ENCODE measurements at places on chromosomes 5 and 9.

DNA sequence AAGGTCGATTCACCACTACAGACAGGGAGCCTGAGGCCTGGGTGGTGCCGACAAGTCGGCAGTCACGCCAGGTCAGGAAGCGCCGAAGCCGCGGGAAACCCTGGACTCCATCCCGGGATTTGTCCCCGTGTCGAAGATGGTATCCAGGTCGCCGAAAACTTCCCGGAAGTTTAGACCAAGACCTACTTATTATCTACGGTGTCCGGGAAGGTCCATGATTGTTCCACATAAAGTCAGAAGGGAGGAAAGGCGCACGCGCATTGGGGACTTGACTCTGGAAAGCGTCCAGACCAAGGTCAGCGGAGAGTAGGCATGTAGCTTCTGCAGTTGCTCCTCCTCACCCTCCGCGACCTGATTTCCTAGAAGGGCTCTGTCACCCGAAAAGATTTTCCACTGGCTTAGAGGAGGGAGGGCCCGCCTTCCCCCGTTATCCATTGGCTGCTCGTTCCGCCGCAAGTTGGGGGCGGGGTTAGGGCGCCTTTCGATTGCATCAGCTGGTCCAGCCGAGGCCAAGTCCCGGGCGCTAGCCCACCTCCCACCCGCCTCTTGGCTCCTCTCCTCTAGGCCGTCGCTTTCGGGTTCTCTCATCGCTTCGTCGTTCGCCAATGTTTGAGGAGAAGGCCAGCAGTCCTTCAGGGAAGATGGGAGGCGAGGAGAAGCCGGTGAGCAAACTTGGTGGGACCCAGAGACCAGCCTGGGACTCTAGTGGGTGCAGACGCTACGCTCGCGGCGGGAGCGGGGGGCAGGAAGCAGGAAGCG lies at the start of gene TARS1:
TSS of gene TARS1 (plus strand) at position 484 of the 759 bp plus-strand sequence. CDS start at position 606, 122 bp downstream.
- peak; percentile 97 for DNase-seq

DNA sequence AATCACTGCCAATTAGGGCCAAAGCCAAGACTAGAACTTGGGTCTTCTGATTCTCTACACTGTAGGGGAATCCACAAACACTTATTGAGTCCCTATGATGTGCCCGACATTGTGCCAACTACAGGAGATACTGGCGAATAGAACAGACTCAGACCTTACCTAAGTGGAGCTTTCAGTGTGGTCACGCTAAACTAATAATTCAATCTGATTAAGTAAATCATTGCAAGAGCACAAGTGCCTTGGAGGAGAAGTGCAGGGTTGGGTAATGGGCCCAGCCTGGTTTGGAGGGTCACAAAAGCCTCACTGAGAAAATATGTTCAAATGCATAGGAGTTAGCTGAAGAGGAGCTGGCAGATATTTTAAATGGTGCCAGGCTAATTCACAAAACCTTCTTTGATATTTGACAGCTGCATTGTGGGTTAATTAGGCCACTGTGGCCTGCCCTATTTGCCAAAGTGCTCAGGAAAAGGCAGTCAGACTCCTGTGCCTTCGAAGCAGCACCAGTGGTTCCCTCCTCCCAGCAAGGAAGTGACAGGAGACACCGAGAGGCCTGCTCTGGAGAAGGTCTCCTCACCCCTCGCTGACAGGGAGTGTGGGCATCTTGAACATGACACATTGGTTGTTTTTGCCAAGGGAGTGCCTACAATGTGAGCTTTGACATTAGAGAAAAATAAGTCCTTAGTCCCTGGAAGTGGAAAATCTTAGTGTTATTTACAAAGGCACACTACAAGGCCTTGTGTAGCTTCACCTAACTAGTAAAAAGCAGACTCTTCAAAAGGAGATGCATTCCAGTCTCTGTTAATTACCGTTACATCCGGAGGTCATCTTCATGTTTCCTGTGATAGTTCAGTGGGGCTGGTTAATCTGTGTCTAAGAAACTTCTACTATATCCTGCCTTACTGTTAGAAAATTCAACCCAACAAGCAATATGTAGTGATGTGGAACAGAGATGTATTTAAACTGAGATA lies 24.1 kb upstream of the TRAF1 start:
- DNase-seq = no peak

DNA sequence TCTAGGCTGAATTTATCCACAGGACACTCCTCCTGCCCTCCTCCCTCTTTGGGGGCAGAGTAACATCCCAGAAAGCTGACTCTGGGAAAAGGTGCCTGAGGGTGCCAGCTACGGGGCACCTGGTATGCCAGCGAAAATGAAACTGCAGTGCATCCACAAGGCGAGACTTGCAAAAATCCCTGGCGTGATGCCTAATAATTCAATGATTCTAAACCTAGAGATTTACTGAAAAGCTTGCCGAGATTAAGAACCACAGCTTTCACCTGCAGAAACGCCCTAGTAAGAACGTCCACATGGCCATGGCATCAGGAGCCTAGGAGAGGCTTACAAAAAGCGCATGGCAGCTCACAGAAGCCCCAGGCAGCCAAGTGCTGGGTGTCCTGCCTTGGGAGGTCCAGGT lies 20.9 kb downstream of the CCNJL start:
- DNase-seq = no peak

DNA sequence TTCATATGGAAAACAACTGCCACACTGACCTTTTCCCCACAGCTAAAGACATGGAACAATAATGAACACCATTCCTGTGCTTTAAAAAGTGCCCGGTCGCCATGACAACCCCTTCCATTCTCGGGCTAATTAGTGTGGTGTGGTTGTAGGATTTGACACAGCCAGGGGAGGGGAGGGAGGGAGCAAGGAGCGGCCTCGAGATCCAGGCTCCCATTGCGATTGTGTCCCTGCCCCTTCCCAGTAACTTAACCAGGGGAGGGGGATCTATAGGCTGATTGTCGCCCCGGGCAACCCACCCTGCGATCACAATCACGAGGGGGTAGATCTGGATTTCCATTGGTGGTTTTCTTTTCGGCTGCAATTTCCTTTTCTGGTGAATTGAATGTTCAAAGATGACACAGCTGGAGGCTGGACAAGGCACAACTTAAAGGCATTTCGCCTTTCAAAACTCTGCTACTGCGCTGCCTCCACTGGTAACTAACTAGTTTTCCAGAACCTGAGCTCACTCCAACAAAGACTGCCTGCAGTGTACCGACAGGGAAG lies 96.7 kb upstream of the RETREG1 start:
- peak; percentile 96 for DNase-seq

- no peak for DNase-seq
Observed at GRCh38 chr5:36450229-36451014, 148.7 kb upstream of the RANBP3L start.

DNA sequence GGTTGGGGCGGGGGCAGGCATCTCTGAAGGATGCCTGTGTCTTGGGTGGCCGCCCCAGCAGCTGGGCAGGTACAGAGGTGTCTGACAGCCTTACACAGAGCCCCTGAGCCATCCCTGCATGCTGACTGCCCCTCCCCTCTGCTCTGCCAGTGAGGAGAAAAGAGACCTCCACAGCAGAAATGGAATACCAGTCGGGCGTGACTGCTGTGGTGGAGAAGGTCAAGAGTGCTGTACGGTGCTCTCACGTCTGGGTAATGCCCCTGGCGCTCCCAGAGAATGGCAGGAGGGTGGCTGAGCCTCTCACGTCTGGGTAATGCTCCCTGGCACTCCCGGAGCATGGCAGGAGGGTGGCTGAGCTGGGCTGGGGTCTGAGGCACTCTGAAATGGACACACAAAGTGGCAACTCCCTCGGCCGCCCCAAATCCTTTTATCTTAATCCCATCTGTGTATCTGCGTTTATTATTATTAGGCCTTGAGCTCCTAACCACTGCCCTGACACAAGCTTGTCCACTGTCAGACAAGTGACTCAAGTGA lies 2.5 kb upstream of the RABL6 start:
- DNase-seq = no peak

DNA sequence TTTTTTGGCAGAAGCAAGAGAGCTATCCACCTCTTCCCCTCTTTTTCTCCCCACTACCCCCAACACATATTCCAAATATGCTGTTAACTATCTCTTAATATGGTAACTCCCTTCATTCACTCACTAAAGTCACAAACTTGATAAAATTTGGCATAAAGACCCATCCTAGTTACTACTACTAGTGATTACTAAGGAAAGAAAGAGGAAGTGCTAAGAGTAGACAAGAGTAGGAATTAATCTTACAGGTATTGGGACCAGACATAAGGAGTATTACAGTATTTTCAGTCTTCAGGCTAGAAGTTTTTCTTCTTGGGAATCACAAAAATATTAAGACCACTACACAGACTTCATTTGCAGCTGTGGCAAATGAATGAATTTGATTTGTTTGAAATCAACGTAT lies 2.2 kb downstream of the ADAMTS6 start:
- DNase-seq = no peak

GRCh38 chr9:104093647-104094533 lies at the start of gene SMC2:
Gene SMC2, plus strand, starts transcription at chr9:104094309. Its CDS starts 1,076 bp downstream, at chr9:104095385.
- DNase-seq = peak; percentile 95

- DNase-seq = no peak
Observed at GRCh38 chr5:73687357-73687756, 61.4 kb downstream of the ARHGEF28 start.

- no peak for DNase-seq
Observed at GRCh38 chr5:66551945-66552344, 44.2 kb upstream of the MAST4 start.

- no peak for DNase-seq
Observed at GRCh38 chr9:135260221-135261180, 173.0 kb downstream of the OLFM1 start.

DNA sequence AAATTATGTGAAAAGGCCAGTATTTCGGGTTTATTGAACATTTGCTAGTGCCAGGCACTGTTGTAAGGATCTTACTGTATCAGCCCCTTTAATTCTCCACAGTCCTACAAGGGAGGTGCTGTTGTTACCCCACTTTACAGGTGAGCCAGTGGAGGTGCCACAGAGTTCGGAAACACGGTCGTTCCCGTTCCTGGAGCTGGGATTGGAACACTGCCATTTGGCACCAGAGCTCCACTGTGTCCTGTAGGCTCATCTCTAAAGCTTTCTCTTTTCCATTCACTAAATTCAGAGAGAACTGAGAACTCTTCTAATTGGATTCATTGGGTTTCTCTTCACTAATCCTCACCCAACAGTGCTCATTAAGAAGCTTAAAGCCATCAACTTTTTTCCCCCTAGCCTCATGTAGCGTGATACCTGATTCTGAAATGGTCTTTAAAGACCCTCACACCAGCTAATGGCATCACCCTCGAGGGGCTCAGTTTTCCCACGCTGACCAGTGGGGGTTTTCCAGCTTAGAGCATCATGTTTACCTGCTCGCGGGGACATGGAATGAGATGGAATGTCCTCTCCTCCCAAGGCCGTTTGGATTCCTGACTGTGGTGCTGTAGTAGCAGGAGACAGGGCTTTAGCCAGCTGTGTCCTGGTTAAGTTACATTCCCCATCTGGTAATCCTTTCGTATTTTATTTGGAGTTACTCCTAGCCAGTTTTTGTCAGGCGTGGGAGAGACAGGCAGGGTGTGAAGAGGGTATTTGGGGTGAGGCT lies 5.8 kb downstream of the ERGIC1 start:
- DNase-seq = peak; percentile 63

DNA sequence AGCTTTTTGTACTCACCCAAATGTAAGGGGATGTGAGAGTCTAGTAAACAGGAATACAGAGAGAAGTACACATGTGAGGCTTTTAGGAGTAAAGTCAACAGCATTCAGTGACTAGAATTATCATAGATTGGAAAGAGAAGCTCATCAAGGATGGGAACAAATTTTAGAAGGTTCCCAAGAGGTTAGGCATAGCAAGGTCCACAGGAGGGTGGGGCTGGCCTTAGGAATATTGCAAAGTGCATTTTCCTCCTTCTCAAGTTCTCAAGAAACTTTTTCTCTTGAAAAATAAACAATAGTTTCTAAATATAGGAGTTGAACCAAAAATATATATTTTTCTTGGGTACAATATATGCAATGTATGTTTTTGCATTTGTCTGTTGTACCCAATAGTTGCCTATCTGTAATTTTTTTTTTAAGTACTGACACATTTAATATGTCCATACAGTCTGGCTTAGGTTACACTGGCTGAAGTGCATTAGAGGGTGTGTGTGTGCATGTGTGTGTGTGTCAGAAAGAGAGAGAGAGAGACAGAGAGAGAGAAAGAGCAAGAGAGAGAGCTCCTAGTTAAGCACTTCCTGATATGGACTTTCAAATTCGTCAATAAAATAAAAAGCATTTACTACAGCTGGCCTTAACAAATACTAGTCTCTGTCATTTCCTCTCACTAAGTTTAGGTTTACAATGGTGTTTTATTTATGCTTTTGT lies 62.2 kb downstream of the SNX18 start:
- DNase-seq = no peak

- DNase-seq = no peak
Observed at GRCh38 chr5:146310540-146310939, 28.1 kb upstream of the POU4F3 start.

DNA sequence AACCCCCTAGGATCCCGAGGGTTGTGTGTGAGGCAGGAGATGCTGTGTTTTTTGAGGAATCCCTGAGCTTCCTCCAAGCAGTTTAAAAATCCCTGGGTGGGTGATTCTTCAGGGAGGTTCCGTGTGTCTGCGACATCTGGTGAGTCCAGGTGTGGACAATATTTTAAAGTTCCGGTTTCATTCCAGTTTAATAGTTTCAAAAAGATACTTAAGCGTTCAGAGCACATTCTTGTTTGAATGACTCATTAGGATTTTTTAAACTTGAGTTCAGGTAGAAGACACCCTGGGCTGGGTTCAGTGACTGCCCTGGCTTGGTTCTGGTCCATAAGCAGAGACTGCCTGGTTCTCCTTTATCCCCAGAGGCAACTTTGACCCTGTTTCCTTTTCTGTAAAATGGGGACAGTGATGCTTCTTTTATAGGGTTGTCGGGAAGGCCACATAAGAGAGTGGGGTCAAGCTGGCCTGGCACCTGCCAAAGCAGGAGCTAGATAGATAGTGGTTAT lies 119.2 kb downstream of the RGS3 start:
- DNase-seq = no peak

DNA sequence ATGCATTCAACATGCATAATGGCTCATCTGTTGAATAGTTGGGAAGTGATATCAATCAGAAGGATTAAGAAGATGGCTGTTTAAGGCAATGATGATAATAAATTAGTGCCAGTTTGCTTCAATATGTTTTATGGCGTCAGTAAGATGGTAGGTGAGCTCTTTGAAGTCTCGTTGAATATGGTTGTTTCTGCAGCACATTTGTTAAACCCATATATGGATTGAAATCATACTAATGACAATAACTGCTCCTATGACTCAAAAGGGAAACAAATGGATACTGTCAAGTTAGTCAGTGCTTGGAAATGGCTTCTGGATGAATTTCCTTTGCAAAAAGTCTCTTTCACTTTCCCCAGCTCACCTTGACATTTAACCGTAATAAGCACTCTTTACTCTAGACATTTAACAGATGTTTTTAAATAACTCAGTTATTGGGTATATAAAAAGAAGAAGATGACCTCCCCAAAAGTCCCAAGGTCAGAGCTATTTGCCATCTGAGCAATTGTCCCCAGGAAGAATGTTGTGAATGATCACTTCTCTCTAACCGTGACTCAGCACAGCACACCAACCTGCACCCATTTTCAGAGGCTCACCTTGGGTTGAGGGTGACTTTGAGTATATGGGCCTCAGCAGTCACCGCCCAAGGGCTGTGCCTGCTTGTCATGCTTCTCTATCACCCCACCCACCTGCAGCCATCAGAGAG lies 133.4 kb downstream of the GRIA1 start:
- no peak for DNase-seq
